Stimulated activated CD8-positive, alpha-beta memory T cell treated with anti-CD3 and anti-CD28 coated beads, Interleukin-4, amount 100 ng/mL, for 1 hour (primary cell): ENCODE measurements at places on chromosomes 1 and 21.

DNA sequence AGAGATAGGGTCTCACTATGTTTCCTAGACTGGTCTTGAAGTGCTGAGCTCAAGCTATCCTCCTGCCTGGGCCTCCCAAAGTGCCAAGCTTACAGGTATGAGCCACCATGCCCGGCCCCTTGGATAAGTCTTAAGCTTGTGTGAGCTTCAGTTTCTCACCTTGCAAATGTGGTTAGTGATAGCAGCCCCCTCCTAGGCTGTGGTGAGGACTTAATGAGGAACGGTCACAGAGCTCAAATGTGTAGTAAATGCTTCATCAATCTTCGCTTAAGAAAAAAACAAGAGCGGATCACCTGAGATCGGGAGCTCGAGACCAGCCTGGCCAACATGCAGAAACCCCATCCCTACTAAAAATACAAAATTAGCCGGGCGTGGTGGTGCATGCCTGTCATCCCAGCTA lies 3.0 kb downstream of the CNR2 start:
- DNase-seq = no peak

GRCh38 chr1:1901641-1902294 lies 10.9 kb upstream of the GNB1 start:
- DNase-seq = no peak

GRCh38 chr1:8910331-8910730 lies 31.8 kb upstream of the ENO1 start:
- DNase-seq = no peak

DNA sequence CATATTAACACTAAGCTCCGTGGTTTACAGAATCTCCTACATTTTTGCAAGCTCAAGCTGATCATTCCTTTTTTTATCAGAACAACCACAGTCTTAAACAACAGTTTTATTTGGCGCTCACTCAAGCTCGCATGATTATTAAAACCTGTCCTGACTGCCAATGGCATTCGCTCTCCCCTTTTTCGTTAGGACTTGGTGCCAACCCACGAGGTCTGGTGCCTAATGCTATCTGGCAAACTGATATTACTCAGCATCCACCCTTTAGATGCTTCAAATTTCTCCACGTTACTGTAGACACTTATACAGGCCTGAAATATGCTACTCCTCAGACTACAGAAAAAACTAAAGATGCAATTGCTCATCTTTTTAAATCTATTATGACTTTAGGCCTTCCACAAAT lies 23.0 kb upstream of the ITLN1 start:
- DNase-seq = no peak

GRCh38 chr1:65232461-65232990 lies 76.8 kb upstream of the DNAJC6 start:
- DNase-seq = no peak

GRCh38 chr1:180415985-180416633 lies 86.3 kb downstream of the ACBD6 start:
- DNase-seq = no peak

DNA sequence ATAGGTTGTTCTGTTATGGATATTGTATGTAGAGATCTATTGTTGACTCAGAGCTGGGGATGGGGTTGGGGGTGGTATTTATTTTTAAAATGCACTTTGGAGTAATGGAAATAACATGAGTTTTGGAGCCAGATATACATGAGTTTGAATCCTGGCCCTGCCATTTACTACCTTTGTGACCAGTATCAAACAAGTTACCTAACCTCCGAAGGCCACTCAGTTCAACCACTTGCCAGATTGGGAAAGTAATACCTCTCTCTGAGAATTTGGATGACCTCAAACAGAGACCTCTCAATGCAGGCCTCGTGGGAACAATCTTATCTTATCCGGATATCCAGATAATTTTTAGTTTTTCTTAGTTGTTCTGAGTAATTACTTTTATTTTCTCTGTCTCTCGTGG lies 181.0 kb downstream of the FGGY start:
- no peak for DNase-seq

GRCh38 chr1:200861937-200862647 lies 10.7 kb upstream of the GPR25 start:
- no peak for DNase-seq

GRCh38 chr21:42734323-42734971 lies 81.0 kb downstream of the PDE9A start:
- DNase-seq = no peak

GRCh38 chr1:94362466-94363058 lies 55.6 kb upstream of the ABCD3 start:
- no peak for DNase-seq

GRCh38 chr21:17631195-17631594 lies 18.5 kb upstream of the BTG3 start:
- DNase-seq = no peak

DNA sequence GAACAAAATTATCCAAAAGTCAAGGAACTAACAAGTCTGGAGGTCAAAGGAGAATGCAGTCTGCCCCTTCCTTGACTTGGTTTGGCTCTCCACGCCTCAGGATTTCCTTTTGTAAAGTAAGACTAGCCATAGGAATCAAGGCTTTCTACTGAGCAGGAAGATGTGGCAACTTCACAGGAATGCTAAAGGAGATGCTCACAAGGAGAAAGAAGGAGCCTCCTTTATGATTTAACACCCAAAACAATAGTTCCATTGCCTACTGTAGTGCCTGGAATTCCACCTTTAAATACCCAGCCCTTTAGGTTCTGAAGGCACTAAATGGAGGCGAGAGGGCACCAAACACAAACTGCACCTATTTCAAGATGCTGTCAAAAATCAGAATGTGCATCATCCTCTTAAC lies 176.3 kb upstream of the NFIA start:
- no peak for DNase-seq

GRCh38 chr1:180793451-180793850 lies 119.2 kb upstream of the KIAA1614 start:
- no peak for DNase-seq

GRCh38 chr21:43188592-43189210 lies 19.9 kb downstream of the CRYAA start:
- DNase-seq = no peak

DNA sequence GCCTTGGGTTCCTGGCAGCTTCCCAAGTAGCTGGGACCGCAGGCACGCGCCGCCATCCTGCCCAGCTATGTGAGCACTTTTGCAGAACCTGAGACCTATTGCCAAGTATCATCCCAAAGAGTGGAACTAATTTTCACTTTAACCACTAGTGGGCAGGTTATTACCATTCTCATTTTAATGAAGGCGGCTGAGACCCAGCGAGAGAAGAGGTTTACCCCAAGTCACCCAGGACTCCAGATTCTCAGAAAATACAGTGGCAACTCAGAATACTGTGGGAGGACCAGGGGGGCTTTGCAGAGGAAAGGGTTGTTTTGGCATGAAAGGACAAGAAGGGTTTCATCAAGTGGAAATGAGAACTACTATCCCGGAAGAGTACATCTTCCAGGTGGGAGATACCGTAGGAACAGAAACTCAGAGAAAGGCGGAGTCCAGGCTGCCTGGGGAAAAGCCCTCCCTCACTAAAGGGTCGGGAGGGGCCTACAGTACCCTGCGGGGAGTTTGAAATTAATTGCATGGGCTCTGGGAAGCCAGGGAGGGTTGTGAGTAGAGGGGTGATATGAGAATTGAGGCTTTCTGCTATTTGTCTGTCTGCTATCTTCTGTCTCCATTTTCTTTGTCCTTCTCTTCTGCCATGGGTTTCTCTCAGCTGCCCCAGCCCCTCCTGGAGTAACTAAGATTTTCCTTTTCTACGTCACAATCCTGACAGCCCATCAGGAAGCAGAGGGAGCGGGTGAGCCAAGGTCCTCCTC lies 7.2 kb upstream of the SEMA4A start:
- DNase-seq = no peak

DNA sequence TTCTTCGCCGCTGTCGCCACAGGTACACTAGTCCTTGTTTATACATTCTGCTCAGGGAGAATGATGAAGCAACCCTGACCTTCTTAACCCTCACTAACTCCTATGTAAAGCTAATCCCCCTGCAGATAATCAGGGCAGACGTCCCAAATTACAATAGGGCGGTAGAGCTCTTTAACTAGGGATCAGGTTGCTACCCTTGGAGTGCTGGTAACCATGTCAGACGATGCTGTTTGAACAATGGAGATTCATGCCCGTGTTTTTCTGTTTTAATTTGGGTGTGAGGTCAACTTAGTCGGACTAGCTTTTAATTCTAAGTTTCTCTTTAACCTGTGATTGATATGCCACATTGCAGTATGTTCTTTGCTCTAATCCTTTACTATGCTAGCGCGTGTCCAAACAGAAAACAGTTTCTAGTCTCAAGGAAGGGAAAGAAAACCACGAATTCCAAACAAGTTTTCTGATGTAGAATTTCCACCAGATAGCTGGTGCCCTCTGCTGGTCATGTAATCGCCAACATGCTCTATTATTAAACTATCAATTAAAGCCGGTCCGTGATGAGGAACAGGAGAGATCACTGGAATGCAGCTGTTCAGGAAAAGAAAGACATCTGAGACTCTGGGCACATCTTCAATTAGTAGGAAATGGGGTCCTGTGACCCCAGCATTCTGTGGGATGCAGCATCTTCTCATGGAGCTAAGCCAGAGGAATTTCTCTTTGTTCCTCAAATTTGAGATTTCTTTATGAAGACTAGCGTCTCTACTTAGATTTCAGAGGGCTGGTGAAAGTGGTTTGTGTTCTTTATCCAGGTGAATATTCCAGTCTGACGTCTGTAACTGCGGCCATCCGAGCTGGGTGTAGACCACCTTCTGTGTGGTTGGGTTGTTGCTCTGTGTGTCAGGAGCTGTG lies 18.3 kb upstream of the VAMP3 start:
- DNase-seq = no peak

DNA sequence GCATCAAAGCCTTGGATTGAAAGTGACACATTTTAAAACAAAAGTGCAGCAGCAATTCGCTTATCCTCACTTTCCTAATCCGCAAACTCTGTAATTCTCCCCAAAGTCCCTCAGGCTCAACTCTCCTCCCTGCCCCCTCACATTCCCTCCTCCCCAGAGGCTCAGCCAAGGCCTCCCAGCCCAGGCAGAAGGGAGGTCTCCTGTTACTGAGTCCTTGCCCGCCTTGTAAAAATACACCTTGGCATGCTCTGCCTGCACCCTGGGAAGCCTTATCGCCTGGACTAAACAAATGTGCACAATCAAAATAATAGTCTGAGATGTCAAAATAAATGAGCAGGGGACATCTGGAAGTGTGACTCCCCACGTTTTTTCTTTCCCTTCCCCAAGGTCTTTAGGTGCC lies 109.7 kb downstream of the PLXNA2 start:
- DNase-seq = no peak

GRCh38 chr1:25609921-25610320 lies 6.7 kb upstream of the MAN1C1 start:
- no peak for DNase-seq

DNA sequence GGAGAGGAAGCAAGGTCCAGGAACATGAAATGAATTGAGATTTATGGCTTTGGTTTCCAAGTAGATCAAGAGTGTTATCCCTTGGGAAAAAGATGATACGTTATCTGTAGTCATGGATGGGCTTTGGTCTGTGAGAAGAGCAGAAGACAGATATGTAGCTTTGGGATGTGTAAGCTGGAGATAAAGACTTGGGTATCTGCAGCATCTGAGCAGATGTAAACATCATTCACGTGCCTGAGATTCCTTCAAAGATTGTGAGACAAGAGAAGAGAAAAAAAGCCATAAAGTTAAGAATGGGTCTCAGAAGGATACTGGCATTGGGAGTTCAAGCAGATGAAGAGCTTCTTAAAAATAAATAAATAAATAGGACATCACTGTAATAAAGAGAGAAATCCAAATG lies 217.8 kb downstream of the PTPRC start:
- no peak for DNase-seq

DNA sequence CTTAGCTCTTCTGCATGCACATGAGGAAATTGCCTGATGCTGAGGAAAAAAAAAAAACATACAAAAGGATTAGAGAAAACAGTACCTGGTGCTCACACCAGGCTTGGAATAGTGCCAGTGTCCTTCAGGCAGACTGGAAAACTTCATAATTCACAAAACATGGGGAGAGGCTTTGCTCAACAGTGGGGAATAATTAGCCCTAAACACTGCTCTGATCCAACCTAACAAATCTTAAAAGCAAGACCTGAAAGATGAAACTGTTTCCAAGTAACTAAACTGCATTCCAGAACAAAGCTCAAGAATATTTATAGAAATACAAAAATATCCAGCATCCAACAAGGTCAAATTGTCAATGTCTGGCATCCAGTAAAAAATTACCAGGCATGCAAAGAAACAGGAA lies 124.8 kb downstream of the AK5 start:
- DNase-seq = no peak

- no peak for DNase-seq
Measured at GRCh38 chr1:171017426-171017825, 73.3 kb upstream of the FMO3 start.

GRCh38 chr1:9186082-9186859 lies 48.3 kb upstream of the H6PD start:
- no peak for DNase-seq

DNA sequence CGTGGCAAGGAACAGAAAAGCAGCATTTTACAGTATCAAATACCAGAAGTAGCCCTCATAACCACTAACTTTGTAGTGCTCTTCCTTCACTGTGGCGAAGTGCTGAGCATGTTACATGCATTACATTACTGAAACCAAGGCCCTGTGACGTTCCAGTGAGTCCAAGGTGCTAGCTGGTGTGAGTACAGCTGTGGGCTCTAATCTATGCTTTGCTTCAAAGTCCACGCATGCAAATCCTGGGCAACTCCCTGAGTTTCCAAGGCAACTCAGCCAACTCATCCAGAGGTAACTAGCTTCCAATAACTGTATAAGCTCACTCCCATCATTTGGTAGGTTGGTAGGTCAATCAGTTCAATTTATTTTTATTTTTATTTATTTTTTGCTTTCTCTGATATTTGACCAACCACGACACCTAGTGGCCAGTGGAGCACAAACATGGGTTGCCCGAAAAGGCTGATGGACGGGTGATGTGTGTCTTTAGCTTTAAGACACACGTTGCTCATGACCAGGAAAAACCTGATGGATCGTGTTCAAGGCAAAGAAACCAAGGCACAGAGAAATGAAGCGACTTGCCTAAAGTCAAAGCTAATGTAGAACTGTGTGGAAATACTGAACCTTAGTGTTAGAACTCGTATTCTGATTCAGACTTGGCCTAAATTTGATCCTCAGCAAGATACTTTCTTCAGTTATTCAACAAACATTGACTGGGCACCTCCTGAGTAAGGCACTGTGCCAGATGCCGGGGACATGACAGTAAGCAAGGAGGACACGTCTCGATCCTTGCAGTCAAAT lies 73.0 kb downstream of the GNG12 start:
- peak; percentile 28 for DNase-seq

DNA sequence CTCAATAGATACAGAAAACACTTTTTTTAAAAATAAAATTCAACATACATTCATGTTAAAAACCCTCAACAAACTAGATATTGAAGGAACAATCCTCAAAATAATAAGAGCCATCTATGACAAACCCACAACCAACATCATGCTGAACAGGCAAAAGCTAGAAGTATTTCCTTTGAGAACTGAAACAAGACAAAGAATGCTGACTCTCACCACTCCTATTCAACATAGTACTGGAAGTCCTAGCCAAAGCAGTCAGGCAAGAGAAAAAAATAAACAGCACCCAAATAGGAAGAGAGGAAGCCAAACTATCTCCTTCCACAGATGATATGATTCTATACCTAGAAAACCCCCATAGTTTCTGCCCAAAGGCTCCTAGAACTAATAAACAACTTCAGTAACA lies 46.2 kb upstream of the IVNS1ABP start:
- no peak for DNase-seq

- DNase-seq = no peak
Measured at GRCh38 chr1:26541816-26542711, 12.5 kb downstream of the RPS6KA1 start.
